ENCODE measurements at places on chromosomes 16 and 17.

GRCh38 chr16:75319513-75320411 is 68.3 kb upstream of the BCAR1 start:
- DNase-seq, result no peak

DNA sequence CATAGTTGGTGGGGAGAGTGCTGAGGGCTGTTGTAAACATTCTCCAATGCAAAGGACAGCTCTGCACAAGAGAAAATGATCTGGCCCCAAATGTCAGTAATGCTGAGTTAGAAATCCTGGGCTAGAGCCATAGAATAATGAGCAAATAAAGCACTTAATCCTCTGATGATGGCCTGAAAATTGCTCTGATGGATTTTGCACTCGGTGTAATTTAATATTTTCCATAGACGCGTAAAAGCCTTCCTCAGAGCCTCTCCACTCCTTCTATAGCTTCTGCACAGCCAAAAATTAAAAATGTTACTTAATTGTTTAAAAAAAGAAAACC is 23.7 kb downstream of the FAM20A start:
- DNase-seq, result no peak

DNA sequence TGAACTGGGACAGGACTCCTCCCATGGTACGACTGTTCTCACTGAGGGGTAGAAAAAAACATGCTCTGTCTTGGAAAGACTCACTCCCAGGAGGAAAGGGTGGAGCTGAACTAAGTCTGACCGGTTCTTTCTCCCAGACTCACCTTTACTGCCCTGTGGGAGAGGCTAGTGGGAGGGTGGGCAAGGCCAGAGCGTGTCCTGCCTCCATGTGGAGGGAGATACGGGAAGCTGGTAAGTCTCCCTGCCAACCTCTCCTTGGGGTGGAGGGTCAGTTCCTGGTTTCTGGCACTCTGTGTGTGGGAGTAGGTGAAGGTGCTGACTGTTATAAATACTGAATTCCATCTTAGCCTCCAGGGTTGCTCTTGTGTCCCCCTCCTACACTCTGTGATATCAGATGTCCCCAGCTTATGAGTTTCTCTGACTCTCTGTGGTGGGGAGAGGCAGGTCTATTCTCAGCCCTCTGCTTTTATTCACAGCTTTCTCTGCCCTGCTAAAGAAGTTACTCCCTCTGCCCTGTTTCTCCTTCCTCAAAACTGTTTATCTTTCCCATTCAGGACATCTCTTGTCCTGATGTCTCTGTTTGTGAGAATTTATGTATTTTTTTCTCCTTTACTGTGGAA is 26.9 kb upstream of the FAM20A start:
- no peak for DNase-seq

GRCh38 chr17:82238472-82239201 is 9.8 kb downstream of the SLC16A3 start:
- DNase-seq, result no peak

GRCh38 chr16:88814144-88814502 is 2.4 kb upstream of the APRT start:
- DNase-seq, result no peak

DNA sequence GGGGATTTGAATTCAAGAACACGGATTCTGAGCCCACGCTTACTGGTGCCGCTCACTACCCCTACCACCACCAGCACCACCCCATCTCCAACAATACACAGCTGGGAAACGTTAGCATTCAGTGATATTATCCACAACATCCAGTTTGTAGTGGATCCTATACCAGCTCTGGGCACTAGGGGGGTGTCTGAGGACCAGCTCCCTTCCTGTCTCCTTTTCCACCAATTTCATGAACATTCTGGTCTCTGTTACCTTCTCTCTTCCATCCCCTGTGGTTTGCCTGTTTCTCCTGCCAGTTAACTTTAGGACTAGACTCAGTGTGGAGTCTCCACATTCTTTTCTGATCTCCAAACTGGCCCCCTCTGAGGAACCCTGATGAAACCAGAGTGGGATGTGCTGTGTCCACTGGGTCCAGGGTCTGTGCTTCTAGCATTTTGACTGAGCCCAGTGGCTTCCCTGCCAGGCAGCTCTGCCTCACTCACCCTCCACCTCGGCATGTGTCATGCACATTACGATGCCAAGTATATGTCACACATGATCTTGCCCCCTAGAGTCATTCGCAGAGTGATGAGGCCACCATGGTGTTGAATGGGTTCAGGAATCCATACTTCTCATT is 187.0 kb upstream of the CDH13 start:
- no peak for DNase-seq

DNA sequence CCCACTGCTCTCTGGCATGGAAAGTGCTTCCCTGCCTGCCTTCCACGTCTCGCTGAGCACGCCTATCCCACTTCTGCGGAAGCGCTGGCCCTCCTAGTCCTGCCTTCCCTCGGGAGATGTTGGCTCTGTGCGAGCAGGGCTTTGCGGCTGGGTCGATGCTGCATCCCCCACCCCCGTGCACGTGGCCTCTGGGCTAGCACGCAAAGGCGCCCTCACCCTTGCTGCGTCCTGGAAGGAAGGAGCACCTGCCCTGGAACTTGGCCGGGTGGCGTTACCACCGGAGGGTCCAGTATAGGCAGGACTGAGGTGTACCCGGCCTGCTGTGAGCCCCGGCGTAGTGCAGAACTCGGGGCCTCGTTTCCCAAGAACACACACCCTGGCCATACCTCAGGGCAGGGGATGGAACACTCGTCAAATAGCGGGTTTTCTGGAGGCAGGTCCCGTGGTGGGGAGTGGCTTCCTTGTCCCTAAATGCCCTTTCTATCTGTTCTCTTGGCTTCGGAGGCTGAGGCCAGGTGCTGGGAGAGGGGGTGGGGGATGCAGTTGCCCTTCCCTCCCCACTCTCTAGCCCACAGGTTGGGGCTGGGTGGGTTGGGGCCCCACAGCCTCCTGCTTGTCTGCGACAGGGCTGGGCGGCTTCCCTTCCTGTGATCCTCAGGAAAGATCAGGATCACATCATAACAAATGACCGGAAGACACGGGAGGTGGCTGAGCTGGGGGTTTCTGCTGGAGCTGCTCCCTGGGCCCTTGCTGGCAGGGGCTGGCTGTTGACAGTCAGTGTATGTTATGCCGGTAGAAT is 17.4 kb downstream of the BAIAP2 start:
- no peak for DNase-seq

DNA sequence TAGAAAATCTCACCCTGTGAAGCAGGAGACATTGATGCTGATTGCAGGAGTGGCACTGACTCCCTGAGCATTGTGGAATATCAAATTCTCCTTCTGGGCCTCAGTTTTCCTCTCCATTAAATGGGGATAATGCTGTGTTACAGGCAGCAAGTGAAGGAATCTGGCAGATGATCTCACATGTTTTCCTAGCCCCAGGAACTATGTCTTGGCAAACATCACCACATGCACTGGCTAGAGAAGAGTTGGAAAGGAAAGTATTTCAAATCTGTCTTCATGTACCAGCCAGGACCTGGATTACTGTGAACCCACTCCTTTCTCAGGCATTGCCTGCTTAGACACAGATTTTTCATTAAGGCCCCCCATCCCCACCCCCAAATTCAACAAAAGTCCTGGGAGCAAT is 13.6 kb upstream of the CCL8 start:
- no peak for DNase-seq

GRCh38 chr16:30949650-30950515 is 1.0 kb downstream of the ORAI3 start:
- no peak for DNase-seq

Measured in stimulated activated CD8-positive, alpha-beta memory T cell treated with anti-CD3 and anti-CD28 coated beads, Interleukin-7, amount 100 ng/mL, for 1 hour (primary cell).